Fibroblast of upper back skin (primary cell): ENCODE measurements at places on chromosomes 3 and 15.
A peak's percentile ranks its signal among the peaks of the same experiment; 100 is the strongest.

DNA sequence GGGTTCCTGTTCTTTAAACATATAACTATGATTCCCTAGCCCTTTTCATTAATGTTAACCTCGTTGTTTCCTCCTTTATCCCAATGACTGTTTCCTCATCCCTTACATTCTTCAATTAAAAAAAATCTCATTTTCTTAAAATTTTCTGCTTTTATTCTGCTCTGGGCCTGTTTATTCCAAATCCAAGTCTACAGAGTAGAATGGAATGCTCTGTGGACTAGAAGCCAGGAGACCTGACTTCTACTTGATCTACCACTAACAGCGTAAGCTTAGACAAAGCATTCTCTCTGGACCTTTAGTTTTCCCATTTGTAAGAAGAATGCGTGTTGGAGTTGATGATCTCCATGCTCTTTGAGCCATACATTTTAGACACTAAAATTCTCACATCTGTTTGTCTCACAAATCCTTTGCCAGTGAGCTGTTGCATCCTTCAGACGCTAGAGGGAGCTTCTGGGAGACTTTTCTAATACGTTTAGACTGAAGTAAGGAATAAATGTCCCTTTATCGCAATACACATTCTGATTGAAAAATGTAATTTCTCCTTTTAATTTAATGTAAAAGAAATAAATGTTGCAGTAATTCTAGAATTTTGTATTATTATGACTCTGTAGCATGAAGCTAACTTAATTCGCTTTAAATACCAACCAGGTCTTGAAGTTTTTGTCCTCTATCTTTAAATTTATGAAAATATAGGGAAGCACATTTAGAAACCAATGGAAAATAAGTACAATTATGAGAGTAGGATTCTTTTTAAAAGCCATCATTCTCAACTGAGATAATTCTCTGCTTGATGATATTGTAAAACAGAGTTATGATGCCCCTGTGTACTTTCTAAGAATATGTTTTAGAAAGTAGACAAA is 21.7 kb upstream of the GMNC start:
- DNase-seq: peak; percentile 56

DNA sequence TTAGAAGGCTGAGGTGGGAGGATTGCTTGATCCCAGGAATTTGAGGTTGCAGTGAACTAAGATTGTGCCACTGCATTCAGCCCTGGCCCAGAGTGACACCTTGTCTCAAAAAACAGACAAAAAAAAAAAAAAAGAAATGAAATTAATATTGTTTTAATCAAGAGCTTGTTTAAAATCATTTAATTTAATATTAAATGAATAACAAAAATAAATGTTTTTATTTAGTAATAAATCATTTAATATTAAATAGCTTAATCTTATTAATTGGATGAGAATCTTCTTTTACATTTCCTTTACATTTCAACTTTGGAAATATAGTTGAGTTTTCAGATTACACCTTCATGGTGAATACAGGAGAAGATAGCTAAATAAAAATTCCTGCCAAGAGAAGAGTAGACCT is 29.7 kb downstream of the TNIK start:
- no peak for DNase-seq

DNA sequence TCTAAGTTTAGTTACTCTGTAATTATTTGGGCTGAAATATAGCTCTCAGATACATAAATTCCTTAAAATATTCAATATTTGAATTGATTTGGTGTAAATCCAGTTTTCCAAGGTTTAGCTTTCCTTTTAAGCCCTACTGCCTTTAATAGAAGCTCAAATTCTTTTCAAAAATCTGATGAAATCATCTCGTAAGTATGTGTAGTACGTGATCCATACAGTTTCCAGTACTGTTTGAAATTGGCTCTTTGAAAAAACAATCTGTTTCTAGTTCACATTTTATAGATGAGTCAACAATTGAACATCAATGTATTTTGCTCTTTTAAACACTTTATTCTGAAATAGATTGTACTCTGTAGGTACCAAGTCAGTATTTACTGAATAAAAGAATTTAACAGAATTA is 84.2 kb downstream of the LRRC49 start:
- peak; percentile 93 for DNase-seq

DNA sequence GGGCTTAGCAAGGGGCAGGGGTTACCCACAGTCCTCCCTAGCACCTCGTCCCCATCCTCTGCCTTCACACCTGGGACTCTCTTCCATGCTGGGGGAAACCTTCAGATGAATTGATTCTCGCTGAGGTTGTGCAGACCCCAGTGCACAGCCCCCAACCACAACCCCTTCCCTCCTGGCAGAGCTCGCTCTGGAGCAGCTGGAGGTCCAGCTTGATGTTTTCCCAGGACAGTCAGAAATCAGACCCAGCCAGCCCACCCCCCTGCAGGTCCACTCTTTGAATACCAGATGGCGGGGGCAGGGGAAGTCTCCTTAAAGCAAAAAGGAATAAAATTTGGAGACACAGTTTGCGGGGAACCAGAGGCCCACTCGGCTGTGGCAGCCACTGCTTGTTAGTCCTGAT is 234.4 kb downstream of the XXYLT1 start:
- no peak for DNase-seq

DNA sequence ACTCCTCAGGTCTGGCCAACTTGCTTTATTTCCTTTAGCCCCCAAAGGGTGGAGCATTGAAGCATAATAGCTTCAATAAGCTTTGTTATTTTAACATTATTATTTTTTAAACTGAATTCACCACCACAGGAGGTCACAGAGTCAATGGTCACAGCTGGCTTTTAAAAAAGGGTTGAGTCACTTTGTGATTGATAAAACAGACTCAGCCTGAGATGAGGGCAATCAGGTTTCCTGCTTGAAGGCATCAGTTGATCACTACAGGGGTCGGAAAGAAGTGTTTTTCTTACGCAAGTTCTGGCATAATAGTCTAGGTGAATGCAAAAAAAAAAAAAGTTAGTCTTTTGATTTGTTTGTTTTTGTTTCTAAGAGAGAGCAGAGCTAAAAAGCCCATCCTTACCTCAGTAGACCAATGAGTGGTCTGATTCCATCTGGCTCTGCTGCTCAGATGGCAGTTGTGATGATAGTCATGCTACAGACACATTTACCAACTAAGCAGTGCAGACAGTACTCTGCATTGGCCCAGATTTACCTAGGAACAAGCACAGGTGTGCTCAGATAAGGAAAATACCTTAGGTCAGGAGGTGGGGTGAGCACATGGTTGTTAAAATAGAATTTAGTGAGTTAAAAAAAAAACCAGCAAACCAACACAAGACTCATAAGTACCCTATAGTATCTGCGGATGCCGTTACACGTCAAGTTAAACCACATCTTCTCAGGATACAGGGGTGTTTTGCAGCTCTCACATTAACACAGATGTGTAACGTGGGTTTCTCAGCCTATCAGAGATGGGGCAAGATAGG is 22.6 kb downstream of the ZNF80 start:
- no peak for DNase-seq

GRCh38 chr3:53337167-53337940 is 10.0 kb downstream of the DCP1A start:
- no peak for DNase-seq

DNA sequence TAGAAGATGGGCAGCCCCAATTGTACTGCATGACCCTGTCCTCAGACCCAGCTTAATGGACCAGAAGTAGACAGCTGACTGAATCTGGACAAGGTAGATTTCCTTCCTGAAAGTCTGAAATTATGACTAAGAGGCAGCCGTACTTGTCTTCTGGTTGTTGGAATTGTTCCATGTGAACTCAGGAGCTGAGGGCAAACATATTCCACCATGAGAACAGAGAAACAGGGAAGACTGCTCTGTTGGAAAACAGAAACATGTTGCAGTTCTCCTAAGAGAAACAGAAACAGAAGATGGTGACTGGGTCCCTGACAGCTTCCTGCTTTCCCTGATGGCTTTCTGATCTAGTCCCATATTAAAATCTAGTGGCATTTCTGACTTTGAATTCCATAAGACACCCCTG is 24.1 kb downstream of the POPDC2 start:
- peak; percentile 53 for DNase-seq

GRCh38 chr3:141644931-141645330 is 93.2 kb upstream of the RNF7 start:
- DNase-seq: peak; percentile 44

DNA sequence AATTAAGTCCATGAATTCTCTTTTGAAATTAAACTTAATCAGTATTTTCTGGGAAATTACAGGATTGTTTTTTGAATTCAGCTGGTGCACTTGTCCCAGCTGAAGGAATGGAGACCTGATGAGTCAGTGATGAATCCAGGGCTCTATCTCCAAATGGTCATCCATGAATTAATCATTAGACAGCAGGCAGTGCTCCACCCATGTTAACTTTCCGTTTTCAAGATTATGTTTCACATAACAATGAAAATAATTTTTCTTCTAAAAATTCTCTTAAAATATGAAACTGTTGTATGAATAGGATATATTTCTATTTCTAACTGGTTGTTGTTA is 13.9 kb upstream of the PAQR9 start:
- no peak for DNase-seq

DNA sequence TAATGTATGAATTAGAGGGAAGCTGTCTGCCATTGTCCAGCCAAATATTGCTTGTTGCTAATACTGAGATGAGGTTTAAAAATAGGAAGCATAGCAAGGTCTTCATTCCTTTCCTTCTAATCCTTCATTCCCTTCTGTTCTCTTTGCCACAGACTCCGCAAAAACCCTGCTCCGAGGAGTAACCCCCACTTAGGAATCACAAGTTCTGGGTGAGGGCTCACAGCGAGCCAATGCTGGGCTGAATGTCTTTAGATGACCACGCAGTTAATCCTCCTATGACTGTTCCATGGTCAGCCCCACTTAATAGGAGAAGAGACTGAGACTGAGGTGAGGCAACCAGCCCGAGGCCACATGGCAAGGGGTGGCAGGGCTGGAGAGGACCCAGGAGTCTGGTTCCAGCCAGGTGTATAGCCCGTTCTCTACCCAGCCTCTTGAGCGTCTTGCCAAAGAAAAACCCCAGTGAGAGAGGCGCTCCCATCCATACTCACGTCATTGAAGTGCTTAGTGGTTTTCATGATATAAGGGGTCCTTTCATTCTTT is 44.9 kb upstream of the CTSH start:
- peak; percentile 52 for DNase-seq

- peak; percentile 10 for DNase-seq
Measured at GRCh38 chr3:72969766-72970165, 26.8 kb upstream of the PPP4R2 start.
